ENCODE measurements at places on chromosomes 2 and 18. TPM values are rescaled to one million over a fixed set of nuclear protein-coding genes. Genes with fewer than 3 reads are reported as not detected.

DNA sequence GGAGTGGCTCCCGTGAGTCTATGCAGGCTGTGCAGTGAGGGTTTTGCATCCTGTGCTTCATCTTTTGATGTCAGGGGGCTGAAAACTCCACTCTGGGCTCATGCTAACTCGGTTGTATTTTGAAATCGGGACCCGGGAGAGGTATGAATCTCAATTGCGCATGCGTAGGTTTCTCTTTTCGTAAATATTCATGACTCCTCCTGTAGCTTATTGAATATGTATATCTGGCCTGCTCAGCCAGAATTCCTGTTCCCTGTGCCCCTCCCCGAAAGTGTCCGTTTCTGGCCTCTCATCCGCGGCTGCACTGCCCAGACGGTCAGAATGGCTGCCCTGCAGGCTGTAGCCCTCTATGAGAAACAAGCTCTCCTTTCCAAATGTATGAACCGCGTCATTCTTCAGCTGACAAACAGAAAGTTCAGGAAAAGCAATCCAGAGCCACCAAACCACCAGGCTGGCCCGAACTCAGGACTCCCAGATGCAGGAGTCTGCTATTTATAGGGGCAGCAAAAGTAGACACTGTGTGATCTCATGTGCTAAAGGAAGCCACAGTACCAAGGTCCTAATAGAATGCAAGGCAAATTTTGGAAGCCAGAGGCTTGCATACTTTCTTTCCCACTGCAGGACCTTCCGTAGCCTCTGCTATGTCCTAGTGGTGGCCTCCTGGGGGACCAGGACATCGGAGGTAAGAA, 41.7 kb downstream of the AKAIN1 start:
- DNase-seq = no peak

DNA sequence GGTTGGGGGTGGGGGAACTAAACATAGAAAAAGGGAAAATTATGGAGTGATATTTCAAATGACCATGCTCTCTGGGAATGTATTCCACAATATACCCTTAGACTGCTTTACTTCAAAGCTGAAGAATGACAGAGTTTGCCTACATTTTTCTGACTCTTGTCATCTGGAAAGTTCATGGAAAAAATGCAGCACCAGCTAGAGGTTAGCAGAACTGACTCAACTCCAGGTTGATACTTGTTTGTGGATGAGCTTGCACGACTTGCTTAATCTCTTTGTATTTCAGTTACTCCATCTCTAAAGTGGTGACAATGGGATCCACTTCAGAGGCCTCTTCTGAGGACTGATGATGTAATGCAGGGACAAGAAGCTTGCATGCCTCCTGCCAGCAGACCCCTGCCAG, 824.0 kb upstream of the ID2 start:
- DNase-seq = no peak

GRCh38 chr2:162379719-162380580, 36.0 kb downstream of the GCA start:
- no peak for DNase-seq

DNA sequence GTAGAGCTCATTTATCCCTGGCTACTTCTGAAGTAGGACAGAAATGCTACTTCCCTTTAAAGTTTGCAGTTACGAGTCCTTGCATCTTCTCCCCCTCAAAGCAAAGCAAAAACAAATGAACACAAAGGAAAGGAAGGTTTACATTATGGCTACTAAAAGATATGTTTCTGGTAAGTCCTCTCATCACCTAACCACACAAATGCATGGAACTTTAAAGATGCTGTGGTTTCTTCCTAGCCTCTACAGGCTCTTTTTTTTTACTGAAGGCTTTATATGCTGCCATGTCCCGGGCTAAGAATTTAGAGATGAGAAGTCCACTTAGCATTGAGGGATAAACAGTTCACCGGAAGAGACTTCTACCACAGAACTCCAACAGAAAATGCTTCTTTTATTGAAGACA, 291.2 kb downstream of the SS18 start:
- no peak for DNase-seq

The MATN3 gene
- not detected for total RNA-seq

DNA sequence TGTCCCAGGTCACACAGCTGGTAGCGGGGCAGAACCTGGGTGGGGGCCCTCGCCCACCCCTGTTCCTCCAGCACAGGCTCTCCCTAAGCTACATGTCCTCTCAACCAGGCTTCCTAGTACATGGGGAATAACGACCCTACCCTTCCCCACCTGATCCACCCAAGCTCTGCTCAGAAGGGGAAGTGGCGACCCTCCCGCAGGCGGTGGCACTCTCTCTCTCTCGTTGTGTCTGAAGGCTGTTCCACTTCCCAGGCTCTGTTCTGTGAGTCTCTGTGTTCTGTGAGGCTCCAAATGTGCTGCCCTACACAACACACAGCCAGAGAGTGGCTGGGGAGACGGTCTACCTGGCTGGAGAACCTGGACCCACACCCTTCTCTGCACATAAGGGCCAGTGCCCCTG, 135.8 kb downstream of the COPS8 start:
- DNase-seq = no peak

The HOXD13 gene
- total RNA-seq = not detected
